ENCODE measurements at places on chromosomes 12 and 14.

DNA sequence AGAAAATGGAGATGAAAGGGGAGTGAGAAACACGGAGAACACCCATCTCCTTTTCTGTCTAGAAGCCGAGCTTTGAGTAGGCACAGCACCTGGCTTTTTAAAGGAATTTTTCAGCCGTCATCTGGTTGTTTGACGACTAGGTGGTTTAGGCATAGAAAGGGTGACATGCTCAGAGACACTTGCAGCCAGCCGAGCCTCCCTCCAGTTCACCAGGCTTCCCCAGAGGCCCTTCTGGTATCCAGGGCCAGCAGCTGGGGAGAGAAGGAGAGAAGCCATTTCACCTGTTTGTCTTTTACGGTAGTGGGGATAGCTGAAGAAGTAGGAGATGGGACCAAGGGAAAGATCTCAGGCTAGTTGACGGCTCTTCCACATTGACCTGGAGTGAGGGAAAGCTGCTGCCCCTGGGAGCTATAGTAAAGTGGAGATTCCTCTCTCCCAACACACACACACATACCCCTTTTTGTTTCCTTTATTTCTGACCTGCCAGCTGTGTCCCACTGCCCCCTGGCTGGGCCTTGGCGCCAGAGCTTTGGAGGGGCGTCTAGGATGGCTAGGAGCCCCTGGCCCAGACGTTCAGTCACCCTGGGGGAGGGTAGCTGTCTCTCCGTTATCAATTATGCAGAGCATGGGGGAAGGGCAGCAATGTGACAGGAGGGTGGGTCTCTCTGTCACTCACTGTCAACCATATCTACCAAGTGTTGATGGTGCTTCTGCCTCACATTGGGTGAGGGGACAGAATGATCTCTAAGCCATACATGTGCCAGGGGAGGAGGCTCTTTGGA, 5.5 kb downstream of the MAP3K12 start:
- DNase-seq: no peak

DNA sequence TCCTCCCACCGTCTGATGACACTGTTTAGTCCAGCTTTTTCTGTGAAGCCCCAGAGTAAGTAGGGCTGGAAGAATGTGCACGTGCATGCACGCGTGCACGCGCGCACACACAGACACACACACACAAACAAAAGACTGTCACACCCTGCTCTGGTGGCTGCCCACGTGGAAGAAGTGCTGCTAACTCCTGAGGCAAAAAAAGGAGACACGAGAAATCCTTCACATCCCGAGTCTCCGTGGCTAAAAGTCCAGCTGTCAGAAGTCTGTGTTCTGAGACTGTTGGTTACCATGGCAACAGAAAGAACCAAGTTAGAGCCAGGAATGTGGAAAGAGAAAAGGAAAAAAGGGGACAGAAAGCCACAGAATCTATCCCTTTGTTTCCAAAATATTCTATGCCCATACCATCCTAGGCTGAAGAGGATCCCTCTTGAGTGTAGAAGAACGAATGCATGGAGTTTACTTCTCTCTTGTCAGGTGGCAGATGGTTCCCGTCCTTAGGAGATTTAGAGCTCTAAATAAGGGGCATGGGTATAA, 1.6 kb upstream of the C12orf71 start:
- no peak for DNase-seq

- DNase-seq: no peak
Observed at GRCh38 chr12:64172143-64172970, 49.7 kb downstream of the KICS2 start.

GRCh38 chr14:61750708-61751474, 11.3 kb upstream of the SNAPC1 start:
- DNase-seq: peak; percentile 84

DNA sequence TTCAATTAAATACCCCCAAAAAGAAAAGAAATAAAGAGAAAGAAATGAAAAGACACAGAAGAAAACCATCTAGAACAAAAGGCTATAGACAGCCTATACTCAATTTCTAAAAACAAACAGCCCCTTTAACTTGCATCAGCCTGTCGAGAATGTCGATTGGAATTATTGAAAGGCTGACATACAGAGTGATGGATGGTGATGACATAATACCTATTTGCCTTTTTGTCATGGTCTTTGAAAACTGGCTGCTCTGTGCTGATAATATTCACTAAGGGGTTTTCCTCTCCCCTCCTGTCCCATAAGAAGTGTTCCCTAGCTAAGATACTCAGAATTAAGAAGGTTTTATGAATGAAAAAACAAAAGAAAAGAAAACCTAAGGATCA, 393.7 kb downstream of the SOX5 start:
- no peak for DNase-seq

GRCh38 chr14:31934767-31935266, 142.3 kb upstream of the ARHGAP5 start:
- DNase-seq: no peak

- peak; percentile 49 for DNase-seq
Observed at GRCh38 chr14:49972823-49973222, 79.9 kb downstream of the ARF6 start.

DNA sequence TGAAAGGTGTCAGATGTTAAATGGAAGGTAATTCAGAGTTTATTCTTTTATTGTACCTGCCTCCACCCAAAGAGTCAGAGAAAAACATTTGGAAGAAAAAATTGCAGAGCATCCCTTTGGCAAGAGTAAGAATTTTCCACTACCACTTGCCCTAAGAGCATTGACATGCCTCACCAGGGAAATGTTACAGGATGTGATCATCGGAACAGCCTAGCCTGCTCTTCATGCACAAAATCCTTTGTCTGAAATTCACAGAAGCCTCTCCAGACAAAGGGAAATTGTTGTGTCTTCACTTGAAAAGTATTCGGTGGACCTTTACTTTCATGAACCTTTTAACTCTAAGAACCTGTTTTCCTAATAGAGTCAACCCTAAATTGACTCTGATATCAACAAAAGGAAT, 36.9 kb downstream of the ATP2A2 start:
- DNase-seq: no peak

- DNase-seq: peak; percentile 54
Observed at GRCh38 chr12:56129206-56129941, 1.3 kb downstream of the ESYT1 start.

GRCh38 chr12:16325426-16325825, 22.0 kb upstream of the MGST1 start:
- DNase-seq: no peak

DNA sequence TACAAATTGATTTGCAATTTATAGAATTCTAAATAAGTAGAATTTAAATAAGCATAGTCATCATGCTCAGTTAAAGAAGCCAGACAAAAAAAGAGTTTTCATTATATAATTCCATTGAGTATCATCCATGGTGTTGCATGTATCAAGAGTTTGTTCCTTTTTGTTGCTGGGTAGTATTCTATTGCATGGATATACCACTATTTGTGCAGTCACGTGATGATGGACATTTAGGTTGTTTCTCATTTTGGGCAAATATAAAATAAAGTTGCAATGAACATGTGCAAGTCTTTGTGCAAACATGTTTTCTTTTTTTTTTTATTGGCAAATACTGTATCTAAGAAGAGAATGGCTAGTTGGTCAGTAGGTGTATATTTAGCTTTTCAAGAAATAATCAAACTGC, 186.2 kb upstream of the FRMD6 start:
- DNase-seq: no peak

DNA sequence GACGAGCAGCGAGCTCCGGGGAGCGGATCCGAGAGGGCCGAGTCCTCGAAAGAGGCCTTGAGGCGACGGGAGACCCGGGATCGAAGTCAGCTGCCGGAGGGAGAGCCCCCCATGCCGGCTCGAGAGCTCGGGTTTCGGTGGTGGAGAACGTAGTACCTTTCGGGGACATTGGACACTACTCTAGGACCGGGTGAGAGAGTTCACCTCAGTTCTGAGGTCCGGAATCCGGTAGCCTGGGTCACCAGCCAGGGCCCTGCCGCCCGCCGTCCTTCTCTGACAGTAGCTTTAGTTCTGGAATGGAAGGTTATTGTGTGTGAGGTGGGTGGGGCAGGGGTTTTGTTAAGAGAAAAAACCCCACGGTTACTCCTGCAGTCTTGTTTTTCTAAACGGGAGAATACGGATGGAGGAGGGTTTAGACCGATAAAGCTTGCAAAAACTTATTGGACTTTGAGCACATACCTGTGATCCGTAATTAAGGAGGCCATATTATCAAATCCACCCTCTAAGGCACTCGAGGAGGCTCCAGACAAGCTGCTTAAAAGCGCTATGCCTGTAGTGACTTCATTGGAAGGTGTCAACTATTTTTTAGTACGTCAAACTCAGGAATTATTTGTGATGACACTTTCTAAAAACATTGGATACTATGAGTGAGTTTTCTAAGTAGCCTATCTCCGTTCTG, 765 bp downstream of the SCYL2 start:
- DNase-seq: no peak

DNA sequence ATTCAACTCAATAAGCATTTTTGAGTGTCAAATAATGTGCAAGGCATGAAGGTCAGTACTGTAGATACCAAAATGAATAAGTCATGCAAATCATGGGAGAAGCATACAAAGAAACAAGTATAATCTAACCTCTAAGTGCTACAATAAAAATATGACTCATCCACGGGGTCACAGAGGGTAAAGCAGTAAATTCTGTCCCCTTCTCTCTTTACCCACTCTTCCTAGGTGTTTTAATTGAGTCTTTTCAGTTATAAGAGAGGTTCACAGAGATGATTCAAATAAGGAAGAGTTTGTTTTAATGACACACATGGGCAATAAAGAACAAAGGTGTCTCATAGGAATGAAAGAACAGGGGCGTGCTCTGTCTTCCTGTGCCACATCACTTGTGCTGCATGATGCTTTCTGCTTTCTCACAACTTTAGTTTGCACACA, 71.5 kb upstream of the DAAM1 start:
- DNase-seq: no peak

GRCh38 chr12:18586581-18586980, 151.2 kb downstream of the PLCZ1 start:
- DNase-seq: no peak

GRCh38 chr14:34420547-34421150, 41.4 kb downstream of the SPTSSA start:
- no peak for DNase-seq

Data from stimulated activated CD4-positive, alpha-beta T cell treated with anti-CD3 and anti-CD28 coated beads, Interleukin-1b, Interleukin-23, amount 100 ng/mL, for 48 hours (primary cell).